ENCODE measurements at places on chromosomes 7 and 10. TPM values are rescaled to one million over a fixed set of nuclear protein-coding genes. Genes with fewer than 3 reads are reported as not detected.

The AKR1B15 gene
- not detected for total RNA-seq

The WDR86 gene
- total RNA-seq: 14.0 TPM

The PNLIP gene
- total RNA-seq: 1.4 TPM

The SH2D4B gene
- total RNA-seq: 0.20 TPM

The CUX1 gene
- total RNA-seq: 48.9 TPM

The TFPI2 gene
- 0.89 TPM for total RNA-seq

The DDC gene
- total RNA-seq: not detected

The SSC4D gene
- 0.89 TPM for total RNA-seq

The NAT16 gene
- not detected for total RNA-seq

The PRKAR1B gene
- 12.5 TPM for total RNA-seq

The HSPA12A gene
- total RNA-seq: 11.2 TPM

The PMPCB gene
- total RNA-seq: 47.8 TPM

The HOXA7 gene
- total RNA-seq: 1.5 TPM

The CTAGE4 gene
- total RNA-seq: 9.1 TPM

The OR13A1 gene
- 0.10 TPM for total RNA-seq

The CFAP69 gene
- total RNA-seq: 15.3 TPM

The LDB3 gene
- total RNA-seq: 25.0 TPM

The OR2A5 gene
- not detected for total RNA-seq

The MUC3A gene
- not detected for total RNA-seq

Data from skin of body (tissue), 3 donors.